B cell (primary cell): ENCODE measurements at places on chromosomes 2 and 18. TPM values are rescaled to one million over a fixed set of nuclear protein-coding genes. Genes with fewer than 3 reads are reported as not detected.

DNA sequence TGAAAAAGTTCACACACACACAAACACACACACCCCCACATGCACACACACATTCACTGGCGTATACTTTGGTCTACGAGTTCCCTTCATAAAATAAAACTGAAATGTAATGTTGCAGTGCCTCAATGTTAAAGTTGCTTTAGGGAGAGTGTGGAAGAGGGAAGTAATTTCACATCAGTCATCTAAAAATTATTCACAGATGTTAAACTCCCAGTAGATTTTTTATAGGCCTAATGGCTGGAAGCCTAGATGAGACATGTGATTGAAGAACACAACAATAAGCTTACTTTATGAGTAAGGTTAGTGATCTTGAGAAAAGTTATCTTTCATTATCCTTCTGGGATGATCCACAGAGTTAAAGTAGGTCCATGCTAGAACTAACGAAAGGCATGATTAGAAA lies 506.7 kb upstream of the CNTNAP5 start:
- no peak overlapping the region for H3K4me3 ChIP-seq
- DNase-seq = no peak
- H3K27me3 ChIP-seq = no peaks in the 10 kb centered on the region

- DNase-seq = no peak
- H3K27me3 ChIP-seq = no peaks in the 10 kb centered on the region
- no peaks in the 10 kb centered on the region for H3K36me3 ChIP-seq
Measured at GRCh38 chr18:61651145-61651879, 241.5 kb downstream of the RNF152 start.

DNA sequence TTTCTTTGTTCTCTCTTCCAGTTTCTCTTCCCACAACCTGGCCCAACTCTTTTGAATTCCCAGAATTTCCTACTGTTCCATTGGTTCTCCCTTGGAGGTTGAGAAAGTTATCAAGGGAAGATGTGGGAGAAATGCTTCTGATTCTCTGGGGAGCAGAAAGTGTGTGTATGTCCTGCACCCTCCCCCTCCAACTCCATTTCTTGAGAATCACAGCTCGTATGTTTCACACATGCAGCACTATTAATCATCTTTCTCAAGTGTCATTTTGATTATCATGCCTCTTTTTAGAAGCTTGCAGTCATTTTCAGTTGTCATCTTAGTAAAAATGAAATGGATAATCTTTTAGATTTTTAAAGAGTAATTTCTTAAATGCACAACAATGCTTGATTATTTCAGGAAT lies 296.8 kb upstream of the SLC39A10 start:
- no peaks in the 10 kb centered on the region for H3K4me1 ChIP-seq
- H3K36me3 ChIP-seq = no peaks in the 10 kb centered on the region

DNA sequence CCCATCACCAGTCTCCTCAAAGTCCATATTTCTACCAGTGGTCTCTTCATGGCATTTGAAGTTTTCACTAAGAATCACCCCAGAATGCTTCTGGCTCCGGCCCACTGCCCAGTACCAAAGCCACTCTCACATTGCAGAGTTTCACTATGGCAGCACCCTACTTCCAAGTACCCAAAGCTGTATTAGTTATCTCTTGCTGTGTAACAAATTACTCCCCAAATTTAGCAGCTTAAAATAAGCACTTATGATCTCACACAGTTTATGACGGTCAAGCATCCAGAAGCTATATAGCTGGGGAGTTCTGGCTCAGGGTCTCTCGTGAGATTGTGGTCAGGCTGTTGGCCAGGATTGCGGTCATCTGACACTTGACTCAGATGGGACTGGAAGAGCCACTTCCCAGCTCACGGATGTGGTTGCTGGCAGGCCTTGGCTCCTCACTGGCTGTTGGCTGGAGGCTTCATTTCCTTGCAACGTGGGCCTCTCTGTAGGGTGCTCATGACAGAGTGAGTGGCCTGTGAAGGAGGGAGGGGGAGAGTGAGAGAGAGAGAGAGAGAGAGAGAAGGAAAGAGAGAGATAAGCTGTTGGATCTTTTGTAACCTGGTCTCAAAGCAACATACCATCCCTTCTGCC lies 189.5 kb downstream of the CTIF start:
- no peaks in the 10 kb centered on the region for H3K36me3 ChIP-seq
- no peak overlapping the region for H3K4me3 ChIP-seq
- H3K4me1 ChIP-seq = no peaks in the 10 kb centered on the region
- no peak for DNase-seq

- H3K27ac ChIP-seq = peak overlapping the region; percentile 83
- DNase-seq = no peak
- H3K36me3 ChIP-seq = peaks cover 10% of the 10 kb centered on the region
- no peak overlapping the region for H3K4me3 ChIP-seq
- H3K27me3 ChIP-seq = no peaks in the 10 kb centered on the region
Measured at GRCh38 chr2:207534417-207534816, 4.7 kb downstream of the CREB1 start.

The TLX2 gene
- 0.19 TPM in 1 of 2 replicates, not detected in the other for total RNA-seq

- no peaks in the 10 kb centered on the region for H3K4me1 ChIP-seq
- H3K4me3 ChIP-seq = no peak overlapping the region
- H3K27ac ChIP-seq = no peak overlapping the region
- no peaks in the 10 kb centered on the region for H3K27me3 ChIP-seq
Measured at GRCh38 chr2:107824451-107825205, 2.1 kb upstream of the RGPD4 start.

DNA sequence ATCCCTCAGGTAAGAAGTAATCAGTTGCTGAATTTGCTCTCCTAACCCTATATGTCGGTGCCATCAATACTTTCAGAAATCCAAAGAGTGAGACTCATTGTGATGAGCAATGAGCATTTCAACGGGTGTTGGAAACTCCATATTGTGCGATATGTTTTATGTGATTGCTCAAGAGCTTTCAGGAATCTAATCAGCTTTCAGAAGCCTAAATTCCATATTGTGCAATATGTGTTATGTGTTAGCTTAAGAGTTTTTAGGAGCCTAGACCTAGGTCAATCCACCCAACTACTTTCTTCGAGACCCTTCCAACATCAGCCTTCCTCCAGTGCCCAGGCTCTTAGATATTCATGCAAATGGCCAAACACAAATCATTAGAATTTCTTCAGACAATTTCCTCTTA lies 277.3 kb downstream of the DSC3 start:
- no peaks in the 10 kb centered on the region for H3K36me3 ChIP-seq
- H3K27ac ChIP-seq = no peak overlapping the region
- DNase-seq = no peak
- no peak overlapping the region for H3K4me3 ChIP-seq
- no peaks in the 10 kb centered on the region for H3K4me1 ChIP-seq
- H3K27me3 ChIP-seq = no peaks in the 10 kb centered on the region

- no peak overlapping the region for H3K27ac ChIP-seq
- no peaks in the 10 kb centered on the region for H3K36me3 ChIP-seq
- H3K4me3 ChIP-seq = no peak overlapping the region
- peaks cover 43% of the 10 kb centered on the region for H3K4me1 ChIP-seq
- no peaks in the 10 kb centered on the region for H3K27me3 ChIP-seq
Measured at GRCh38 chr2:218293715-218294429, 1.6 kb upstream of the TMBIM1 start.

DNA sequence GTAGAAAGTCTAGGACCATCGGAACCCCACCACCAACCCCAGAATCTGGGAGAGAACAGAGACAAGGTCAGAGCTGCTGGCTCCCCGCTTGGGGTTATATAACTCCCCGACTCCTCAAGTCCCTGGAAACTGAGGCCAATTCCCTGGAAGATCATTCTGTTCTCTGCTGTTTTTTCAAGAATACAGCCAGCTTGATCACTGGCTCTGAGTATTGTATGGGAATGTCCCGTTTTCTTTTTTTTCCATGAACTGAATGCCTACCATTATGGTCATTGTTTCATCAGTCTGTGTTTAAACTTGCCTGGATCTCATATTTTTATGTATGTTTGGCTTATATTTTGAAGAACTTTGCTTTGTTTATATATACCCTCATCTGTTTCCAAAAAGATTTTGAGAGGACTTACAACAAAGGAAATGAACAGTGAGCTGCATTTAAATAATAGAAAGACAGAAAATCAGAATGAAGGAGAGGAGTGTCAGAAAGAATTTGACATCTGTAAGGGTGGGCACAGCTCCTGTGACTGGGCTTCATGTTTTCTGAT lies 90.0 kb upstream of the ALPP start:
- no peak for DNase-seq
- no peaks in the 10 kb centered on the region for H3K27me3 ChIP-seq
- no peaks in the 10 kb centered on the region for H3K4me1 ChIP-seq
- H3K4me3 ChIP-seq = no peak overlapping the region

DNA sequence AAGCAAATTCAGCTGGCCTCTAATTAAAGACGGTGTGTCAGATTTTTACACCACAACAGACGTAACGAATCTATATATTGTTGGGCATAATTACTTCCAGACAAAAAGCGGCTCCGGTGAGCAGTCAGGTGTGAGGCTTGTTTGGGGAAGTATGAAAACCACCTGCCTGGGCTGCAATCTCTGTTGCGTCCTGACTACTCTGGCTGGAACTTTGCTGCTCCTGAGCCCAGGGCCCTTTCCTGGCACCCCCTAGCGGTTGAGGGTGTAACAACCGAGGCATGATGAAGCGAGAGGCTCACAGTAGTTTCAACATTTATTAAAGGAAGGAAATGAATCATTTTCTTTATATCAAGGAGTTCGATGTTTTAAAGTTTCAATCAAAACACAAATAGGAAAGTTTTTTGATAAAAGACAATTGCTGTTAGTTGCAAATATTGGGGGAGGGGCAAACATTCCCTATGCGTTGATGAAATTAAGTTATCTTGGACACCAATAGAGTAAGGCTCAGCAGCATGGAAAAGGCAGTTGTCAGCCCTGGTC lies 10.6 kb upstream of the ITGB6 start:
- no peak overlapping the region for H3K4me3 ChIP-seq
- peaks cover 3% of the 10 kb centered on the region for H3K4me1 ChIP-seq
- DNase-seq = peak; percentile 81
- H3K27ac ChIP-seq = no peak overlapping the region
- H3K27me3 ChIP-seq = no peaks in the 10 kb centered on the region
- no peaks in the 10 kb centered on the region for H3K36me3 ChIP-seq
